CD4-positive, alpha-beta memory T cell (primary cell): ENCODE measurements at places on chromosomes 1 and 21. TPM values are rescaled to one million over a fixed set of nuclear protein-coding genes. Genes with fewer than 3 reads are reported as not detected.

Gene PTAFR
- total RNA-seq, result 1.2 TPM

Gene ETV3L
- total RNA-seq, result not detected

Gene BCAS2
- 33.9 TPM for total RNA-seq

Gene FCGR2B
- total RNA-seq, result 0.93 TPM

Gene AQP10
- not detected for total RNA-seq

Gene NPL
- total RNA-seq, result 9.6 TPM

Gene OR10J1
- not detected for total RNA-seq
